ENCODE measurements at places on chromosomes 12 and 14. TPM values are rescaled to one million over a fixed set of nuclear protein-coding genes. Genes with fewer than 3 reads are reported as not detected.

DNA sequence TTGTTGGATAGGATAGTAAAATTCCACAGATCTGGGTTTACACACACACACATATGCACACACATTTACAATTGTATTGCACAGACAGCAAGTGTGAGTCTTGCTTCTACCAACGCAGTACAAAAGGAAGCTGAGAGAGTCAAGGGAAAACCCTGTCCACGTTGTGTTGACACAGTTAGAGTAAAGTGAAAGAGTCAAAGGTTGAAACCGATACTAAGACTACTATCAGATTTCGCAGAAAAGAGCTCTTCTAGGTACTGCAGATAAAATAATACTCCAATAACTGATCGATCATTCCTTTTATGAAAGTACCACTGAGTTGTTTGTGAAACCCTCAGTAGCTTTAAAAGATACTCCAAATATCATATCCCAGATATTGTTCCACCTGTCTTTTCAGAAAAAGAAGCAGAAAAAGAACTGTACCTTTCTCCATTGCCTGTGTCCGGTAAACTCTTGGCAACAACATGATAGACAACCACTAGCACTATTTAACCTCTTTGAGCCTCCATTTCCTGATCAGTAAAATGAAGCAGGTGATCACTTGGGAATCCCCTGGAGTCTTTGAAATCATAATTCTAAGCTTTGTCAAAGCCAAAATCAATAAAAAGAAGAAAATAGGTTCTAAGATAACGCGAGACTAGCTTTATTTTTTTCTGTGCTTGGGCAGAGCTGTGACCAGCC lies 224.6 kb upstream of the FOXN3 start:
- H3K27me3 ChIP-seq, result no peaks in the 10 kb centered on the region
- H3K4me3 ChIP-seq, result peak overlapping the region; percentile 46
- H3K36me3 ChIP-seq, result peaks cover 13% of the 10 kb centered on the region
- peak; percentile 45 for DNase-seq
- peaks cover 59% of the 10 kb centered on the region for H3K4me1 ChIP-seq

DNA sequence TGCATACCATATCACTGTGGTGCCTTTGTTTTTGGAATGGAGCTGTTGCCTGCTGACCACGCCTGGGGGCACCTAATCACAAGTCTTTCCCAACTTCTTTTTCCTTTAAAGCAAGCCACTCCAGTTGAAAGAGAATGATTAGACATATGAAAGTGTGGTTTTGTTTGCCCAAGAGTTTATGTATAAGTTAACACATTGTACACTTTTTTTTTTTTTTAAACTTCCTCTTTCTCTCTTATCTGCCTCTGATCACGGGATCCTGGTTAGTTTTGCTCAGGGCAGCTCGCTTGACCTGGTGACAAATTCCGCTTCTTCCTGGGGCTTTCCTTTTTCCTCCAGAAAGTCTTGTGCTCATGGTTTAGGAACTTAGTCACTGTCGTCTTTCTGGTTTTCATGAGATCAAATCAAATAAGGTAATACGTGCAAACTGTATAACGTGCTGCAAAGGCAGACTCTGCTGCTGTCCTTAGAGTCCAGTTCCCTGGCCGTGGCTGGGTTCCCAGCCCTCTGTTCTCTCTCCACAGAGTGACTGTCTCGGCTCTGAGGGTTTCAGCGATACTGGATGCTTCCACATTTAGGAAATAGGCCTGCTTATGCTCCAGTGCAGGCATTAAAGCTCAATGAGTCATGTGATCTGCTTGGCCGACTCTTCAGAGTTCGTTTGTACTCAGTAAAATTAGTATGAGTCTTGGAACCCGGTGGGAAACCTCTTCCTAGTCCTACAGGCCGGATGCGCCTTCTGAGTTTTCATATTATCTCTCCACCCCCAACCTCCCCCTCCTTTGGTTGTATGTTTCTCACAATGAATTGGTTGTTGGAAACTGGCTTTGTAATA lies 15.2 kb downstream of the RASSF3 start:
- H3K4me1 ChIP-seq, result peaks cover 72% of the 10 kb centered on the region
- H3K27ac ChIP-seq, result peak overlapping the region; percentile 97
- H3K4me3 ChIP-seq, result peak overlapping the region; percentile 68

DNA sequence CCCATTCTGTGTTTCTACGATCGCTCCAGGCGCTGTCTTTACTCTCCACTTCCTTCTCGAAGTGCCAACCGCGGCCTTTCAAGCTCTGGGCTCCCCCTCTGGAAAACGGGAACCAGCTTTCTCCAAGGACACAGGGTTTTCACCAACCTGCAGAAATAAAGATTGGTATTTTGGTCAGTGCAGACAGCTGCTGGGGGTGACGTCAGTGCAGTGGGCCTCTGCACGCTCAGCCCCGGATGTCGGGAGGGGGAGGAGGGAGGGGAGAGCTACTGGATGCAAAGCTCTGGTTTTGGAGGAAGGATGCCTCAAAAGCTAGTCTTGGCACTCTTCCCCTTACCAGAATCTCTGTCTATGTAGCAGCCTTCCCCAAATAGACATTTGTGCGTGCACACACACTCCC lies 19.9 kb downstream of the HRK start:
- H3K36me3 ChIP-seq, result no peaks in the 10 kb centered on the region
- peak; percentile 58 for DNase-seq
- peaks cover 29% of the 10 kb centered on the region for H3K27me3 ChIP-seq
- no peak overlapping the region for H3K27ac ChIP-seq
- H3K4me3 ChIP-seq, result no peak overlapping the region

TTLL5 gene
- total RNA-seq, result 27.3 TPM

GRCh38 chr12:69484428-69484827 lies 14.2 kb downstream of the FRS2 start:
- H3K4me1 ChIP-seq, result peaks cover 44% of the 10 kb centered on the region
- peaks cover 30% of the 10 kb centered on the region for H3K36me3 ChIP-seq
- H3K27ac ChIP-seq, result no peak overlapping the region
- H3K27me3 ChIP-seq, result no peaks in the 10 kb centered on the region
- DNase-seq, result no peak

KCNMB4 gene
- total RNA-seq, result 0.94 TPM

- H3K27ac ChIP-seq, result no peak overlapping the region
- no peaks in the 10 kb centered on the region for H3K36me3 ChIP-seq
- no peaks in the 10 kb centered on the region for H3K27me3 ChIP-seq
Measured at GRCh38 chr14:42429401-42429800, 822.7 kb downstream of the LRFN5 start.

PRB2 gene
- not detected for total RNA-seq

DNA sequence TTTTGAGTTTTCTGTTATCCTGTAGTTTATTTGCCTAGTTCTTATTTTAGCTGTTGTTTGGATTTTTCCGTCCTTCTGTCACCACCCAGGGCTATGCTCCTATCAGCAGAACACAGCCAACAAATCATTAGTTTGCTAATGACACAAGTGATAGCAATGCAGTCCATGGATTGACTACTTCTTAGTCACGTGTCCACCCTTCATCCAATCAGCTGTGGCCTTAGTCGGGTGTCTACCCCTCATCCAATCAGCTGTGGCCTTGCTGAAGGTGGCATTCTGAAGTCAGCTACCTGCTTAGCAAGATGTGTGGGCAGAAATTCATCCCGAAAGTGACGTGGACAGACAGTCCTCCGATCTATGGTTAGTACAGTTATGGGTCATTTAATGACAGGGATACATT lies 182.3 kb downstream of the GALC start:
- H3K27me3 ChIP-seq, result peaks cover 6% of the 10 kb centered on the region
- no peak overlapping the region for H3K27ac ChIP-seq
- no peak overlapping the region for H3K4me3 ChIP-seq
- DNase-seq, result no peak

DLGAP5 gene
- total RNA-seq, result 97.4 TPM

GRCh38 chr12:21815306-21816062 lies 41.0 kb upstream of the KCNJ8 start:
- peaks cover 8% of the 10 kb centered on the region for H3K27me3 ChIP-seq
- H3K27ac ChIP-seq, result no peak overlapping the region
- H3K4me1 ChIP-seq, result no peaks in the 10 kb centered on the region
- no peak for DNase-seq
- H3K4me3 ChIP-seq, result no peak overlapping the region

SERPINA3 gene
- not detected for total RNA-seq

GRCh38 chr12:75720812-75721641 lies 209.6 kb upstream of the KRR1 start:
- H3K27ac ChIP-seq, result no peak overlapping the region
- peaks cover 5% of the 10 kb centered on the region for H3K27me3 ChIP-seq
- no peaks in the 10 kb centered on the region for H3K36me3 ChIP-seq
- peaks cover 14% of the 10 kb centered on the region for H3K4me1 ChIP-seq
- no peak overlapping the region for H3K4me3 ChIP-seq

RFX4 gene
- not detected for total RNA-seq

GRCh38 chr12:26203167-26203780 lies 7.9 kb downstream of the SSPN start:
- H3K36me3 ChIP-seq, result no peaks in the 10 kb centered on the region
- H3K27me3 ChIP-seq, result peaks cover 12% of the 10 kb centered on the region
- DNase-seq, result no peak
- no peak overlapping the region for H3K4me3 ChIP-seq

DNA sequence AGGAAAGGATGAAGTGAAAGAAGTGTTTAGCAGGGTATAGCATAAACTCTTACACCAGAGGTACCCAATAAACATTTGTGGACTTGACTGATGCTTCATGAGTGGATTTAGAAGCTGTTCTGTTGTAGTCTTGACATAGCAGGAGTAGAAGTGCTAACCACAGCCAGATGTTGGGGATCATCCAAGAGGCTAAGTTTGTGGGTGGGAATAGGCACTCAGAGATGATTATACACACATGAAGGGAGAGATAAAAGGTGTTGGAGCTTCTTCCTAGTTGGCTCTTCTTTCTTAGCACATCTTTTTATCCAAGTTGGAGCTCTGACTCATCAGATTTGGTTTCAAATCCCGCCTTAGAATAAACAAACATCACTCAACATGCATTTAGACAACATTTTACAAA lies 166.7 kb upstream of the E2F7 start:
- no peak for DNase-seq
- H3K4me3 ChIP-seq, result no peak overlapping the region
- no peaks in the 10 kb centered on the region for H3K36me3 ChIP-seq
- no peak overlapping the region for H3K27ac ChIP-seq

SRGAP1 gene
- total RNA-seq, result 0.21 TPM

- H3K36me3 ChIP-seq, result peaks cover 31% of the 10 kb centered on the region
- peaks cover 66% of the 10 kb centered on the region for H3K4me1 ChIP-seq
- H3K4me3 ChIP-seq, result no peak overlapping the region
- DNase-seq, result no peak
- H3K27ac ChIP-seq, result no peak overlapping the region
Measured at GRCh38 chr12:53414756-53415417, 8.8 kb upstream of the AMHR2 start.

NID2 gene
- total RNA-seq, result not detected

CSRP2 gene
- total RNA-seq, result 2.0 TPM

- H3K4me1 ChIP-seq, result peaks cover 51% of the 10 kb centered on the region
- H3K27me3 ChIP-seq, result no peaks in the 10 kb centered on the region
- H3K4me3 ChIP-seq, result no peak overlapping the region
- H3K36me3 ChIP-seq, result peaks cover 23% of the 10 kb centered on the region
Measured at GRCh38 chr12:50985322-50985721, 33.0 kb downstream of the HIGD1C start.

DNA sequence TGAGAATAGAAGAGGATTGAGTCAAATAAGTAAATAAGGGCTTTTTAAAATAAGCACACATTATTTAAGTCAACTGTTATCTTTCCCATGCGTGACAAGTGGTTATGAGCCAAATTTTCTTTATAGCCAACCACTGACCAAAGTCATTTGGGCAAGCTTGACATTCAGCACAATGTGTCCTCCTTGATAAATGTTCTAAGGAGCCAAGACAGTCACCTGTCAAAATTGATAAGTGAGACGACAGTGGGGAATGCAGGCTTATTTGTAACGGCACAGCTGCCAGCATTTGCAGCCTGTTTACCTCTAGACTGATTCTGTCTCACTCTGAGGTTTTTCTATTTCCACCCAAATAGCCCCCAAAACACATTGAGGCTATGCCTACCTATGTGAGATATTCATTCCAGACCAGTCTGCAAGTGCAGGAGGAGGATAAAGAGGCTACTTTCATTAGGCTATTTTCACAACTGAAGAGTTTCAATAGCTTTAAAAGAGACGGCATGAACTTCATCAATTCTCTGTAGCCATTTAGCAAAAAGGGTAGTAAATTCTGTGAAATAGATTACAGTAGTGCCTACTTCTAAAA lies 339.5 kb downstream of the PDZRN4 start:
- H3K27me3 ChIP-seq, result no peaks in the 10 kb centered on the region
- no peaks in the 10 kb centered on the region for H3K36me3 ChIP-seq
- H3K4me1 ChIP-seq, result peaks cover 5% of the 10 kb centered on the region
- no peak overlapping the region for H3K4me3 ChIP-seq

TUNAR gene
- not detected for total RNA-seq

EPS8 gene
- total RNA-seq, result 2.0 TPM

PRPH gene
- total RNA-seq, result not detected

DNA sequence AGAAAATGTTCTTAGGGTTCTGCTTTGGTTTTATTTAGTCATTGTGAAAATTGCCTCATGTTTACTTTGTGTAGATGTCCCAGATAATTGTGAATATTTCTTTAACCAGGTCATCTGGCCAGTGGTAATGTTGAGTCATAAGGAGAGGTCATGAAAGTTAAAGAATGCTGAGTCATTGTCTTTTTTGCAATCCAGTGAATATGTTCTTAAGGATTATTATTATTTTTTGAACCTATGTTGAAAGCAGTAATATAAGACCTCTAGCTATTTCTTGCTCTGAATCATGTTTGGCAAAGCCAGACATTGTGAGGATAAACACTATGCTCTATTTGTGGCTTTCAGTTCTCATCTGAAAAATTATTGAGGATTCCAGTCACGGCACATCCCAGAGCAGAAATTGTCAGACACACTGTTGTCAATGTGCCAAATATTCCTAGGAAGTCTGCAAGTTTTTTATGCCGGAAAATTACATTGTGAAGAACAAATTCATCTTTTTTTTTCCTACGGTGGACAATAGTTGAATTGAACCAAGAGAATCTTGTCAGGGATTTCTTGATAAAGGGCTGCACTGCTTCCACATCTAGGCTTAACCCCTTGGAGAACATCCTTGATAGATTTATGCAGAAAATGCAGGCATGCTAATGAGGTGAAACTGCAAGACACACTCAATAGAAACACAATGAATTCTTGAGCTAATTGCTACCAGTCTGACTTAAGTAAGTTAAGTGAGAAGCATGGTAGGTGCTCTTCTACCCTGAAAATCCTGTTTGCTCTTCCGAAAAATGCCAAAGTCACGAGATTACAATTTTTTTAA lies 369.6 kb downstream of the ATP23 start:
- H3K27ac ChIP-seq, result no peak overlapping the region
- peaks cover 4% of the 10 kb centered on the region for H3K27me3 ChIP-seq
- H3K4me1 ChIP-seq, result no peaks in the 10 kb centered on the region
- no peaks in the 10 kb centered on the region for H3K36me3 ChIP-seq

PTCSC3 gene
- total RNA-seq, result not detected

RNFT2 gene
- total RNA-seq, result 15.0 TPM
